K562 (cell line): ENCODE measurements at places on chromosomes 6 and 20. TPM values are rescaled to one million over a fixed set of nuclear protein-coding genes. Genes with fewer than 3 reads are reported as not detected.

CCDC170 gene
- total RNA-seq: not detected in 2 replicates

CNKSR3 gene
- total RNA-seq: 25.7 and 27.9 TPM in 2 replicates

ADAT2 gene
- total RNA-seq: 25.9 and 28.4 TPM in 2 replicates

IP6K3 gene
- total RNA-seq: not detected in 2 replicates

CITED2 gene
- 80.9 and 86.1 TPM in 2 replicates for total RNA-seq

BLOC1S5 gene
- total RNA-seq: 22.1 and 27.7 TPM in 2 replicates

RUNX2 gene
- total RNA-seq: 0.98 and 1.00 TPM in 2 replicates

MRAP2 gene
- total RNA-seq: 7.4 and 8.7 TPM in 2 replicates

TNXB gene
- total RNA-seq: 24.2 and 25.8 TPM in 2 replicates

DDX39B gene
- total RNA-seq: 539 and 597 TPM in 2 replicates

BFSP1 gene
- total RNA-seq: 0.29 and 0.40 TPM in 2 replicates

PTCHD4 gene
- not detected in 2 replicates for total RNA-seq

DLL1 gene
- total RNA-seq: not detected in 2 replicates
